ENCODE measurements at places on chromosomes 12 and 14. TPM values are rescaled to one million over a fixed set of nuclear protein-coding genes. Genes with fewer than 3 reads are reported as not detected.
A peak's percentile ranks its signal among the peaks of the same experiment; 100 is the strongest.

- no peak for ATAC-seq
These were observed 23.8 kb downstream of the CLEC2A start for GRCh38 chr12:9908350-9908749.

DNA sequence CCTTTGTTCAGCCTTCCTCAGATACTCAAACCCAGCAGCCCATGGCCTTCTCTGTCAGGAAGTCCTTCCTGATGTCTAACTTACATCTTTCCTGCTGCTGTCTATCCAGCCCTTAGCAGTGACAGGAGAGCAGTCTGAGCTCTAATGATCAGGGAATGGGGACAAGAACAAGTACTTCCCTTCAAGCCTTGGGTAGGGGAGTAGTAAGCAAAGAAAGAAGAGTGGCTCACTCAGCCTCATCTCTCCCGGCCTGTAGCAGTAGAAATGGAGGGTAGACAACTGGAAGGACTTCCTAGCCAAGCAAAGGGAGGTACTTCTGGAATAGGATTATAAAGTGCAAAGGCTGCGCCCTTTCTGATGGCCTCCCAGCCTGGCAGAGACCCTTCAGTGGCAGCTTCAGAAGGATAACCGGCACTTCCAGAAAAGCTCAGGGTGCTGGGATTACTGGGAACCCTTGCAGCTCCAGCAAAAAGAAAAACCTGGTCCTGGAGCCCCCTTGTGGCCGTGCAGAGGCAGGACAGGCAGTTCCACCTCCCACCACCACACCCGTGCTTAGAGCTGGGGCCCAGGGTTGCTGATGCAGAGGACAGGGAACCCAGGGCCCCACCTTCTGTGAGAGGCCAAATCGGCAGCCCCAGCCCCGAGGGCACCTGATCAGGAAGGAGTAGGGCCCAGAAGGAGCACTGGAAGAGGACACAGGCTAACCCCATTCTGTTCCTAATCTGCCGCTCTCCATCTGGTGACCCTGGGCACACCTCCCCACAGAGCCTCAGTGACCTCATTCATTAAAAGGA, 12.4 kb upstream of the SMUG1 start:
- peak; percentile 82 for ATAC-seq

GRCh38 chr12:88175544-88175943, 33.4 kb downstream of the TMTC3 start:
- peak; percentile 52 for ATAC-seq

DNA sequence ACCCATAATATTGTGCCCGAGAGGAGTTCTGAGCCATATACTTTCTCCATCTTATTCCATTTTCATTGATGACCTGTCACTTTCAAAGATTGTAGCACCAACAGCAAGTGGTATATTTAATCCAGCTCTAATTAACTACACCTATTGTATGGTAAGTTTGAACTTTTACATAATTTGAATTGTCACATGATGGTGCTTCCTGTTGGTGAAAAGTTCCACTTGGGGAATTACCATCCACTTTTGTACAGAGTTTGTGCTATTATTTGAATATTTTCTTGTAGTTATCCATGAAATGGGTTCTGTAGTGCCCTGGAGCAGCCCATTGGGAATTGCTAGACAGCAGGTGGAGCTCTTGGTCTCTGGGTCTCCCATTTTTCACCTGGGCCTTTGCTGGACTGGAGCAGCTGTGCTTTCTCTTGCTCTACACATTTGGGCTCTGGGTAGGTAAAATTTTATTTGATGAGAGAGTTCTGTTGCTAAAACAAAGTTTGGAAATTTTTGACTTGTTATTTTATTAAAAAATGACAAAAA, 3.0 kb downstream of the SMCO3 start:
- ATAC-seq, result no peak

DNA sequence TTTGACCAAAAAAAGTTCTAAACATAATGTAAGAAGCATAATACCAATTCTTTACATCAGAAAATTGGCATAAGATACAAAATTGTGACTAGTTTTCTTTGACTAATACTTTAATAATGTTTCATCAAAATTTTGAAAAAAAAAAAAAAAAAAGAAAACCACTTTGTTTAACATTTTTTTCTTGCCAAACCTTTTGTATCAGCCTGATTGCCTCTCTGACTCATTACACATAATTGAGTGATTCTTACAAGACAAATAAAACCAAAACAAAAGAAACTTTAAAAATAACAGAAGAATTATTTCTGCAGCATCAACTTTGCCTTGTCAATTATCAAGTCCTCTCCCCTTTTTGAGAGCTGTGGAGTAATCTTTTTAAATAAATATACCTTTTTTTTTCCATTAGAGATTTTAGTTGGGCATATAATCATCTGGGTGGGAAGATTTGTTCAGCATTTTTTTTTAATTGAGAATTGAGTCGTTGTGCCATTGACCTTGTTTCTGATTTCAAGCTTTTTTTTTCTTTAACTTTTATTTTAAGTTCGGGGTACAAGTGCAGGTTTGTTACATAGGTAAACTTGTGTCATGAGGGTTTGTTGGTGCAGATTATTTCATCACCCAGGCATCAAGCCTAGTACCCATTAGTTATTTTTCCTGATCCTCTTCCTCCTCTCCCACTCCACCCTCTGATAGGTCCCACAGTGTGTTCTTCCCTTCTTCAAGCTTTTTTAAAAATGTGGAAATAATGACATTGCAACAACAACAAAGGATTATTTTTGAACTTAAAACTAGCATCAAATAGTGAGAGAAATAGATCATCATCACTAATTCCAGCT, 45.8 kb upstream of the HMGA2 start:
- no peak for ATAC-seq

DNA sequence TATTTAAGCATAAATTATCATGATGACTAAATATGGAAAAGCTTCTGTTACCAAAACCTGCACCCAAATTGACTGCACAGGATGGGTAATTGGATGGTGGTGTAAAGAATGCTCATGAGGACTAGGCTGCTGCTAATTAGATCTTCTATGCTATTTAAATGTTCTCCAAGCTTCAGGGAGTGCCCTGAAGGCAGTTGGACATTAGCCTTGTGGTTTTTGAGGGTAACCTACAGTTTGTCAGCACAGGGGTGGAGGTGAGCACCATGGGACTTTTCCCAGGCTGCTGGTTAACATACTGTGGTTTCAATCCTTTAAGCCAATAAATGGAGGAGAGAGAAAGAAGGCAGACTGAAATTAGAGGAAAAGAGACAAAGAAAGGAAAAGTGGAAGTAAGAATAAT, 145.0 kb downstream of the WIF1 start:
- no peak for ATAC-seq

DNA sequence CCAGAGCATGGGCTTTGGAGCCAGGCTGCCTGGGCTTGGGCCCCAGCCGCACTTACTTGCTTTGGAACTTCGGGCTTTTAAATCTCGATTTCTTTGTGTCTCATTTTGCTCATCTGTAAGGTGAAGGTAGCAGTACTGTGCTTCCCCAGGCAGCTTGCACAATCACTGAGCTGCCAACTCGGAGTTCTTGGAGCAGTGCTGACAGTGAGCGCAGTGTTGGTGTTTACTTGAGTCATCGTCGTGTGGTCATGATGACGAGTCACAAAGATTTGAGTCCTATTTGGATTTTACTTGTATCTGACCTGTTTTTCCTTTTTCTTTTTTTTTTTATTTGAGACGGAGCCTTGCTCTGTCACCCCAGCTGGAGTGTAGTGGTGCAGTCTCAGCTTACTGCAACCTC, 31.3 kb upstream of the ATF1 start:
- no peak for ATAC-seq

DNA sequence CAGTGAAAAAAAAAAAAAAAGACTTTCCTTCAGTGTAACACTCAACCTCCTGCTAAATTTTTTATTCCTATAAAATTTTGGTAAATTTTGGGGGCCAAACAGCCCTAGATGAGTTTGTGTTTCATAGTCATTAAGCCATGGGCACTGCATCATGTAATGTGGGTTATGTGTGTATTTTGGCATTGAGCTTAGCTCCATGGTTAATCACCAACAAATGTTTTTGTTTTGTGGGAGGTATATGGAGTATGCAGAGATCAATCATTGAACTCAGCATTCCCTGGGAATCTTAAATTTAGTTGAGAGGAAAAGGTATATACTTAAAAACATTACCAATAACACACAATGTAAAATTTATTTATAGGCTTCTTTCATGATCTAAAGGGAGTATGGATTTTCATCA, 8.5 kb upstream of the ARMH4 start:
- ATAC-seq, result no peak

- peak; percentile 42 for ATAC-seq
These were observed 122.0 kb downstream of the KCNC2 start for GRCh38 chr12:75087654-75088053.

GRCh38 chr12:49367381-49368239, at the start of gene SPATS2:
Gene SPATS2 (plus strand): TSS chr12:49367462. CDS start chr12:49461013, 93,551 bp downstream.
- no peak for ATAC-seq

GRCh38 chr14:86714153-86714552, 1184.2 kb downstream of the FLRT2 start:
- ATAC-seq, result no peak

DNA sequence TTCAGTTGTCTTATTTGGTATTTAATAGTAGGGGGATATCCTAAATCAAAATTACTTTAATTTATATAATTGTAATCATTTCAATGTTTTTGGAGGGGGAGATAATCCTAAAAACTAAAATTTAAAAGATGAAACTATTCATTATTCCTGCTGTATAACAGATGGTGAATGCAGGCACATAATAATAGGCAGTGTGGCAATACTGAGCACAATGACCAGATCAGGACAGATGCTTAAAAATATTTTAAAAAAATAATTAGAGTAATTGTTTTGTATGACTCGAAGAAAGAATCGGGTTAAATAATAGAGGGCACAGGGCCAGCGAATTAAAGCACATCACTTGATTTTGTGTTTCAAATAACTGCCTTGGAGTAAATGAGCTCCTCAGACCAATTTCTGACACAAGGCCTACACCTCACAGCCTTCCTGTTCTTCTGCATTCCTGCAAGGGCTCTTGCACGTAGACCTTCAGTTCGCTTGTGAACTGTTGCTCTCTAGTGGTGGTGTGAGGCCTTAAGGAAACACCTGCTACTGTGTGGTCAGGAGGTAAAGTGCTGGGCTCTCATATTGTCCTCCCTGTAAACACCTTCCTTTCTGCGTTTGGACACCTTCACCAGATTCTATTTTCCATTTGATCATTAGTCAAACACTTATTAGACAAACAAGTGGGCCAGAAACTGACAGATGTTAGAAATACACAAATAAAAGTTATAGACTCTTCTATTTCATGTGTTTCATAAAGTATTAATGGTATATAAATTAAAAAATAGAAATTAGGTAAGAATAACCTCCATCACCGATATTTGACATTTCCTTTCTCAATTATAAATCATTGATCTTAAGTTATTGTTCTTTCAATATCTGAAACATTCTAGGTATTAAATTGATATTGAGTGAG, 29.3 kb upstream of the KLRF1 start:
- peak; percentile 84 for ATAC-seq

GRCh38 chr12:52401926-52402325, 4.2 kb downstream of the KRT82 start:
- ATAC-seq, result no peak

- no peak for ATAC-seq
These were observed 69.5 kb downstream of the CLMN start for GRCh38 chr14:95250140-95250769.

DNA sequence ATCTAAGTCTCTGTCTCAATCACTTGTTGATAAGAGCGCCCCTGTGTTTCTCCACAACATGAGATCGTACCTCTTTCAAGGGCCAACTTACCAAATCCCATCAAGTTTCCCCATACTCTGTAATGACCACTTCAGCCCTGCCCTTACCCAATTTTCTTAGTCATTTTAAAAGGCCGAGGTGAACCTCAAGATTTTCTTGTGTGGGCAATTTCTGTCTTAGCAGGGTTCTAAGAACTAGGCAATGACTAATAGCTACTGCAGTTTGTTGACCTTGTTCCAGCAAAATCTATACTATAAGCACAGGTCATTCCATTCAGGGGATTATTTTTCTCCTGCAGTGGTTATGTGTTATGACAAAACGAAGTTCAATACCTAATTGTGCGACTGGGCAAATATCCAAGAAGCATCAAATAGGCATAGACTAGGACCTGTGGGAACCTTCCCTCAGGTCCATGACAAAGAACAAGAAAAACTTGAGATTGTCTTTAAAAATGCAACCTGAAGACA, 359.8 kb downstream of the PCNX1 start:
- ATAC-seq, result peak; percentile 95

- ATAC-seq, result no peak
These were observed 59.1 kb downstream of the FAM222A start for GRCh38 chr12:109772622-109773321.

DNA sequence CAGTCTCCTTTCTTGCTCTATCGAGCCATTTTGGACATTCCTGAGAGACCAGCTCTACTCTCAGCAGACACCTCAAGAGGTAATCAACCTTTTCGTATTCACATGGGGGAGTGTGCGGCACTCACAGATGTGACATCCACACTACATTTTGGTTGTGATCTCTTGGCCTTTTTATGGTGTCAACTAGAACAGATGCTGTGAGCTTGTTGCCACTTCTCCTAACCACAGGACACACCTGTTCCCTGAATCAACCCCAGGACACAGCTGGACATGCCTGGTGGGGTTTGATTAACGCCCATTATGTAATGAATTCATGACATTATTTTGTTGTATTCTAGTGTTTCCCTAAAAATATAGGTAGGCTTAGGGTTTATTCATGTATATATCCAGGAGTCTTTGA, 1143.6 kb downstream of the TMEM121 start:
- ATAC-seq, result no peak

GRCh38 chr12:20039562-20039961, 328.8 kb upstream of the PDE3A start:
- no peak for ATAC-seq

DNA sequence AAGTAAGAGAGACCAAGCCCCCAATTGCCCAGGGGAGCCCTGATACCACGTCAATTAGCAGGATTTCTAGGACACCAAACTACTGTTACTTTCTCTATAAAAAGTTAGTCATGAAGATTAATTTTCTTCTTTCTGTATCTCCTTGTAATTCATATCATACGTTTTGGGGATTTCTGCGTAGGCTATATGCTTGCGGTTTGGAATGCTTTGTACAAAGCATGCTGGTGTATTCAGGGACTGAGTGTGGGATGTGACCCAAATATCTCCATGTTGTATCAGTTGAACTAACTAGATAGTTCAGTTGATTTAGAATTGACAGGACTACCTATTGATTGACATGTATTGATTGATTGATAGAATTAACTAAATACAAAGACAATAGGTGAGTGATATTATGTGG, 7.7 kb downstream of the GPR33 start:
- ATAC-seq, result no peak

- peak; percentile 35 for ATAC-seq
These were observed 4.3 kb upstream of the HIF1A start for GRCh38 chr14:61690982-61691381.

Gene PLEKHG7
- total RNA-seq, result not detected

Gene TRIAP1
- 58.6 TPM for total RNA-seq

Gene EXOC3L4
- not detected for total RNA-seq

Gene TMED10
- 142 TPM for total RNA-seq

Gene NINJ2
- 19.9 TPM for total RNA-seq

Gene VDR
- 70.9 TPM for total RNA-seq

Measured in activated T-helper 17 cell treated with anti-CD3 and anti-CD28 coated beads, Interleukin-2, amount 50 U/mL, for 72 hours (primary cell).